ENCODE measurements at places on chromosomes 1 and 21. TPM values are rescaled to one million over a fixed set of nuclear protein-coding genes. Genes with fewer than 3 reads are reported as not detected.

Gene FCGR3A
- 0.81 TPM for polyA plus RNA-seq

Gene KMO
- 0.08 TPM for polyA plus RNA-seq

Gene NCAM2
- polyA plus RNA-seq: 4.8 TPM

Gene SPATA6
- 8.4 TPM for polyA plus RNA-seq

Gene LEPR
- 7.4 TPM for polyA plus RNA-seq

Gene NUP210L
- 0.03 TPM for polyA plus RNA-seq

All from forelimb muscle (tissue), 1 donor.